ENCODE measurements at places on chromosomes 2 and 18.

DNA sequence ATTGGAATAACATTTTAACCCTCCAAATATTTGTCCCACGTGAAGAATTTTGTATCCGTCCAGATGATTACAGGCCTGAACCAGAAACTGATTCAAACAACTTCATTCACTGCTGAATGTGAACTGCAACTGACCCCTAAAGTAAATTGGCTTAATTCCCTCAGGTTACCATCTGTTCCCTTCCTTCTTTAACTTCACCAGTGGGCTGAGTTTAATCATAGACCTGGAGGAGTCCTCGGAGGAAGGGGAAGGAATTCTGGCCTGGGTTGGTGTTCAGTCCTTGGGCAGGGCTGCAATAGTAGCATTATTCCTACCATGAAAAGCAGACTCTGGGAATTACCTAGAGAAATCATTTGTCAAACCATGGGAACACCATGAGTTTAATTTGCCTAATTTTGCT, 207.4 kb downstream of the TMEM247 start:
- no peak for DNase-seq

GRCh38 chr18:6683112-6683876, 46.2 kb upstream of the ARHGAP28 start:
- no peak for DNase-seq

- DNase-seq: no peak
These were observed 30.0 kb downstream of the RAPGEF4 start for GRCh38 chr2:172765662-172766061.

GRCh38 chr18:44507729-44508325, 172.9 kb upstream of the SETBP1 start:
- DNase-seq: no peak

DNA sequence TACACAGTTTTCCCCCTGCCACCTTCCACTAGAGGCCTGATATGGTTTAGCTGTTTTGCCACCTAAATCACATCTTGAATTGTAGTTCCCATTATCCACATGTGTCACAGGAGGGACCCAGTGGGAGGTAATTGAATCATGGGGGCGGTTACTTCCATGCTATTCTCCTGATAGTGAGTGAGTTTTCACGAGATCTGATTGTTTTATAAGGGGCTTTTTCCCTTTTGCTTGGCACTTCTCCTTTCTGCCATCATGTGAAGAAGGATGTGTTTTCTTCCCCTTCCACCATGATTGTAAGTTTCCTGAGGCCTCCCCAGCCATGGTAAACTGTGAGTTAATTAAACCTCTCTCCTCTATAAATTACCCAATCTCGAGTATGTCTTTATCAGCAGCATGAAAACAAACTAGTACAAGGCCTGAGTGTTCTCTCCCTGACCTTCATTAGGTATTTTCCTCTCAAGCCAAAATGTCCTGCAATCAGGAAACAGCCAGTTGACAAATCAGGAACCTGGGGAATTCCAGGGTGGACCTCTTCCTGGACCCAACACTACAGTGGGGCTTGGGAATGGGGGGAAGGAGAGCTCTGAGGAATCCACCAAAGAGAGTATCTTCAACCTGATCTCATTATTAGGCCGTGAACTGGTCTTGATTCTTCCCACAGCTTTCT, 129.9 kb downstream of the TXNL1 start:
- no peak for DNase-seq

DNA sequence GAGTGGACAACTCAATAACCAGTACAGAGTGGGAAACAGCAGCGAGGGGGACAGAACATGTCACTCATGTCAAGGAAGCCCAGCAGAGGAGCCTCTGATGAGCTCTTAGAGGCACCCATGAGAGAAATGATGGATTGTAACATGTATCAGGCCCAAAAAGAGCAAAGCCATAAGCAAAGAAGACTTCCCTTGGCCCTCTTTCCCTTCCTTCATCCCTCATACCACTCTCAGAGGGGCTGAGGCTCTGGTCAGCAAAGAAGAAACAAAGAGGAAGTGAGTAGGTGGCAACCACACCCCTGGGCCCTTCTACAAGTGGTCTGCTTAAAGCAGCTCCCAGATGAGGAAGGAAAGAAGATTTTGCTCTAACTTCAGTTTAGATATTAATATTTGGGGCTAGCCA, 112.8 kb downstream of the CDC42EP3 start:
- DNase-seq: no peak

- DNase-seq: no peak
These were observed 16.3 kb upstream of the EPHA4 start for GRCh38 chr2:221588306-221588985.

GRCh38 chr2:105575499-105576025, 169.2 kb upstream of the NCK2 start:
- peak; percentile 71 for DNase-seq

DNA sequence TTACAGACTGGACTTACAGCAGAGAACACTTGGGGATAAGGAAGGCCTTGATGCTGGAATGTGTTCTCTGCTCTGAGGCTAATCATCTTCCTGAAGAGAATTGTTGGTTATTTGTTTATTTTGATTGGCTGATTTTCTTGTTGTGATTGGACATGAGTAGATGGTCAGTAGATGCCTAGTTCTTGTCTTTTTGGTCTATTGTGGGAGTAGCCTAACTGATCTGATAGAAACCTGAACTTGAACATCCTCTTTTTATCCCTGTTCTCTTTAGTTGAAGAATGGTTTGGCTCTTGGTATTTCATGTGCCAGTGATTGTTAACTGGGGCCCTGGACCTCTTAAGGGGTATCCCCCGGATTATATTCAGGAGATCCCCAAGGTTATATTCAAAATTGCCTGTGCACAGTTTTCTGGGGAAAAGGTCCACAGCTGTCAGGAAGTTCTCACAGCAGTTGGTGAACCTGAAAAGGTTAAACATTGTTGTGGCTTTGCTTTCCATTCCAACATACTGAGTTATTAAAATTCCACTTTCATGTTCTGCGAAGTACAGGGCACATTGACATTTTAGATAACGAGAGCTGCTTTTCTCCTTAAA, 13.6 kb downstream of the TWSG1 start:
- no peak for DNase-seq

GRCh38 chr2:1970341-1970740, 226.0 kb upstream of the PXDN start:
- DNase-seq: no peak

DNA sequence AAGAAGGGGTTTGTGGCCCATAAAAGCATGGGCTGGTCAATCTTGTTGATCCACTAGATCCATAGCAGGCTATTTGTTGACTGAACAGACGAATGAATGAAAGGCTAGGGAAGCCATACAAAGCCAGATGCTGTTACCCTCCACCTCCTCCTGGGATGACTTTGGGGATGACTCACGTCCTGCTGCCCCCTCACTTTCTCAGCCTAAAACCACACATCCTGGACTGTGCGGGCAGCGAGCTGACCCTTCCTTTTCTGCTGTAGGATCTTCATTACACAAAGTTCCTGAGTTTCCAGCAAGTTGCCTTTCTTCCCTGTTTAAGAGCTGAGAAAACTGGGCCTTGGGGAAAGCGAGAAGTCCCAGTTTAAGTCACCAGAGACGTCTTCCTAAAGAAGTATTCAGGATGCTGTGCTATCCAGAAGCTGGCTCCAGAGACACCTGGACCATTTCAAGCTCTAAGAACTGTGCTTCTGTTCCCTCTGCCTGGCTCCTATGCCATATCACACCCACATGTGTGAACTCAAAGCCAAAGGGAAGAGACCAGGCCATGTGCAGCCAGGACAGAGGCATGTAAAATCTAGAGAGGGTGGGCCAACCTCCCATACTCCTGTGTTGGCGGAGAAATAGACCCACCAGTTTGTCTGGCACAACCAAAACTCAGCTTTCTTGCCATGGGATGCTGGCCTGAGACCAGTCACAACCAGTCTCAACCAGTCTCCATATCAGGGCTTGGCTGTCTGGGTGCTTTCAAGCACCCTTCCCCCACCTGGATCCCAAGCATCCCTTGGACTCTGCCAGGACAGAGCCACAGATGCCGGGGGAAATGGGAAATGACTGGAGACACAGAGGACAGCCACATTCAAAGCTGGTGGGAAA, 4.7 kb upstream of the SLC20A1 start:
- DNase-seq: no peak

DNA sequence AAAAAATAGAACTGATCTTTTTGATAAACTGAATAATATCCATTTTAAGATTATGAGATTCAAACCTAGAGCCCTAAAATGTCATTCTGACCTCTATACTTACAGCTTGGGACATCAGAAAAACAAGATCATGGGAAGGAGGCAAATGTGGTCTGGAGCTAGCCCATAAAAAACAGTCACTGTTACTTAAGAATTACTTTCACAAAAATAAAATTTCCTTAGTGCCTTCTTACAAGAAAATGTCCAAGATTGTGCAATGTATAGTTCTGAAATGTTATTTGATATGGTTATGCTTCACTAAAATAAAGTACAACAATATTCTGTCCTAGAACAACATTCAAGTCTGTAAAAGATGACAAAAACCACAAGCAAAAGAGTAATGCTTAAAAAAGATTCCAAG, 247.6 kb downstream of the DYM start:
- DNase-seq: no peak

- DNase-seq: no peak
These were observed 37.0 kb downstream of the TPRKB start for GRCh38 chr2:73700131-73700611.

DNA sequence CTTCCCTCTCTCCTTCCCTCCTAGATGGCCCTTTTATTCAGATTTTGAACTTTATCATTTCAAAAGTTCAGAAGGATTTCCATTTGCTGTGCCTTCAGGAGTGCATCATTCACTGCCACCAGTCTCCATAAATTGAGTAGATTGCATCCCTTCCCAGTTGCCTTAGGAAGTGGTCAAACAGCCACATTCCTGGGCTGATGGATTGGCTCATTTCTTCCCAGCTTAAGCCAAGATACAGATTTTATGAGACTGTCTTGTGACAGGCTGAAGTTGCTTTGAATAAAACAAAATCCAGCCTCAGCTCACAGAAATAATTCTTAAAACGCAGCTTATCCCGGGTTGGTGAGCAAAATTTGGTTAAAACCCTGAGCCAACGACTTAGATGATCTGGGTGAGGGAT, 9.8 kb downstream of the NRP2 start:
- no peak for DNase-seq

DNA sequence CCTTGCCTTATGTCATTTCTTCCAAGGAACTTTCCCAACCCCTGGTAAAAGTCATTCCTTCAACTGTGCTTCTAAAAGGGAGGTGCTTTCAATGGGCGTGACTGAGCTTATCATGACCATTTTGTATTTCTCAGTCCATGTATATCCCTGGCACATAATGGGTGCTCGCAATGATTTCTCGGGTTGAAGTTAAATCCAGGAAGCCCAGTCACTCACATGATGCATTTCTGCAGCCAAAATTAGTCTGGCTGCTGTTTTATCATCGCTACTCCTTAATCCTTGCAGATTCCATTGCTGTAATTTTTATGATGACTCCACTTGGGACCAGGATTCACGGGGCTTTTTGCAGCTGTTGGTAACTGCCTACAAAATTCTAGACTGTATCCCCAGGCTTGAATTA, 25.9 kb upstream of the RFX8 start:
- DNase-seq: no peak

DNA sequence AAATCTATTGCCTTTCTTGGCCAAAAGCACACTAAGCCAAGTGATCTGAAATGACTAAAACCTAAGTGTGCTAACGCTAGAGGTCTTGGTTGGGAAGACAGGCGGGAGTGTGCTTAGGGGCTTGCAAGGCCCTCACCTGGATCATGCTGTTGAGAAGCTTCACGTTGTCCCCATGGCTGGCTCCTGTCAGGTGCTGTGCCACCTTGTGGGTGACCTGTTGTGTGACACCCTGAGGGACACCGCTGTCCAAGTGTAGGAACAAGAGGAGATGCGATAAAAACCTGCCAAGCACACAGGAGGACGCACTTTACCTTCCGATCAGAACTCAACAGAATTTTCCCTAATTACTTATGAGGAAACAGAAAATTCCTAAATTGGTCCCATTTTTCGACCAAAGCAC, 50.8 kb downstream of the EPG5 start:
- no peak for DNase-seq

DNA sequence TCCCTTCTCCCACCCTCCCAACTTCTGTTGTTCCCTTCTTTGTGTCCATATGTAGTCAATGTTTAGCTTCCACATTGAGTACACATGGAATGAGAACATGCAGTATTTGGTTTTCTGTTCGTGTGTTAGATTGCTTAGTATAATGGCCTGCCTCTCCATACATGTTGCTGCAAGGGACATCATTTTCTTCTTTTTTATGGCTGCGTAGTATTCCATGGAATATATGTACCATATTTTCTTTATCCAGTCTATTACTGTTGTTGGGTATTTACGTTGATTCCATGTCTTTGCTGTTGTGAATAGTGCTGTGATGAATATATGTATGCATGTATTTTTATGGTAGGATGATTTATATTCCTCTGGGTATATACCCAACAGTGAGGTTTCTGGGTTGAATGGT, 42.0 kb downstream of the NUP35 start:
- no peak for DNase-seq

GRCh38 chr2:194383401-194383800, 1273.6 kb upstream of the SLC39A10 start:
- DNase-seq: no peak

DNA sequence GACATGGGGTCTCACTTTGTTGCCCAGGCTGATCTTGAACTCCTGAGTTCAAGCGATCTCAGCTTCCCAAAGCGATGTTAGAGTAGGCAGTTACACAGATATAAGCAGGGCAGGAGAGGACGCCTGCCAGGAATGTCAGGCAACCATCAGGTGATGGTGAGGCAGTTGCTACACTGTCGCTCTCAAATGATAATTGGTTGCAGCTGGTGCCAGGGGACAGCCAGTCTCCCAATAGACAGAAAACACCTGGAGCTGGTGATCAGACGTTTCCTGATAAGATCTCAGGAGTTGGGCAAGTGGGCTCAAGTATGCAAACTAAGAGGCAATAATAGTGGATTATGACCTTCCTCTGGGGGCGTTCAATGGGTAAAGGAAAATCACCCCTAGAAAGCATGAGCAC, 163.1 kb upstream of the RGPD4 start:
- no peak for DNase-seq

- peak; percentile 91 for DNase-seq
These were observed 641.9 kb downstream of the ZEB2 start for GRCh38 chr2:143877876-143878530.

DNA sequence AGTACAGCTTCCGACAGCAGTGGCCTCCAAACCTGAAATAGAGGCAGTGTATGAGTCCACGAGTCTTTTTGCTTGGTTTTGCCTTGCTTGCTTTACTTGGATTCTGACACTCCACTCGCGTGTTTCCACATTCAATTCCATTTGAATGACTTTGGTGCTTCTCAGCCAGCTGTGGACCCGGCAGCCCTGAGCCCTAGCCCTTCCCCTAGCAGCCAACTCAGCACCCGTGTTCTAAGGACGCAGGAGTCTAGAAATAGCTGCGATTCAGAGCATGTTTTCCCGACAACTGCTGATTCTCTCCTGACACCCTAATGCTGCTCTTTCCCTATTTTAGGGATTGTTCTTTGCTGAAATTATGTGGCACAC, 20.6 kb downstream of the LRRFIP1 start:
- DNase-seq: no peak

DNA sequence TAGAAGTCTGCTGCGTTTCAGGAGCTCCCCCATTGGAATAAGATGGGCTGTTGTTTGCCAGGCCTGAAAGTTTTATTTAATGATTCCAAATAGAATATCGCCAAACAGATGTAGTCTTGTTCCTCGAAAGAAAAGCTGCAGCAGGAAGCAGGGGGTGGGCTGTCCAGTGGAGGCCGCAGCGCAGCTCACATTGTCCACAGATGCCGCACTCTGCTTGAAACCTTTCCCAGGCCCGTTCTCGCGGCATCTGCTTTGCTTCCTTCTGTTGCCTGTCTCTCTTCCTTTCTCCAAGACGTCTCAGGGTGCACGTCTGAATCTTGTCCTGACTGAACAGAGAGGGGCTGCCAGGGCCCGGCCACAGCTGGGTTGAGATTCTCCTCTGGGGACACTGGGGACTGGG, 12.4 kb upstream of the IGFBP2 start:
- DNase-seq: no peak
